ENCODE measurements at places on chromosomes 5 and 9. TPM values are rescaled to one million over a fixed set of nuclear protein-coding genes. Genes with fewer than 3 reads are reported as not detected.

Gene NEUROG1
- total RNA-seq = not detected

Gene PPP2R2B
- not detected for total RNA-seq

Gene C1QTNF2
- total RNA-seq = 0.09 TPM

Gene PRDM9
- total RNA-seq = not detected

Gene CLIC3
- 0.90 TPM for total RNA-seq

Gene ZNG1E
- total RNA-seq = 35.3 TPM

Gene SPATA31D4
- not detected for total RNA-seq

Gene LRRC19
- total RNA-seq = not detected

Gene SLCO6A1
- not detected for total RNA-seq

Gene OBP2B
- not detected for total RNA-seq

Gene CSF1R
- not detected for total RNA-seq

Gene OR13F1
- not detected for total RNA-seq

Gene TIMD4
- not detected for total RNA-seq

Gene FYB1
- not detected for total RNA-seq
